ENCODE measurements at places on chromosomes 6 and 20.

GRCh38 chr20:53899351-53900167 lies 170.8 kb downstream of the BCAS1 start:
- DNase-seq = no peak

DNA sequence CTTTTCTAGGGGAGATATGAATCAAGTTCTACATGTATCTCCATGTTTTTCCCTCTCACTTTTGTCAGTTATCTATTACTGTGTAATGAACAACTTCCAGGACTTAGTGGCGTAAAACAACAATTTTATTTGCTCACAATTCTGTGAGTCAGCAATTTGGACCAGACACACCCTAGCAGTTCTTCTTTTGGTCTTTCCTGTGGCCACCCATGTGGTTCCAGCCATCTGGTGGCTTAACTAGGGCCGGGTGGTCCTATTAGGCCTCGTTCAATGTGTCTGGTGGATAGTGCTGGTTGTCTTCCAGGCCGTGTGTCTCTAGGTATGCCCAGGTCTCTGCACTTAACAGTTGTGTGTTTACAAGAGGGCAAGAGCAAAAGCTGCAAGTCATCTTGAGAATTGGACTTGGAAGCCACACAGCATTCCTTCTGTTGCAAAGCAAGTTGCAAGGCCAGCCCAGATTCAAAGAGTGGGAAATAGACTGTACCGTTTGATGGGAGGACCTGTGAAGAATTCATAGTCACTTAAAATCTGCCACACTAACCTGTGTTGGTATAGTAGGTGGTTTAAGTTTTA lies 20.8 kb upstream of the SLC35D3 start:
- DNase-seq = no peak

- no peak for DNase-seq
Observed at GRCh38 chr6:52020945-52021570, 66.4 kb downstream of the PKHD1 start.

DNA sequence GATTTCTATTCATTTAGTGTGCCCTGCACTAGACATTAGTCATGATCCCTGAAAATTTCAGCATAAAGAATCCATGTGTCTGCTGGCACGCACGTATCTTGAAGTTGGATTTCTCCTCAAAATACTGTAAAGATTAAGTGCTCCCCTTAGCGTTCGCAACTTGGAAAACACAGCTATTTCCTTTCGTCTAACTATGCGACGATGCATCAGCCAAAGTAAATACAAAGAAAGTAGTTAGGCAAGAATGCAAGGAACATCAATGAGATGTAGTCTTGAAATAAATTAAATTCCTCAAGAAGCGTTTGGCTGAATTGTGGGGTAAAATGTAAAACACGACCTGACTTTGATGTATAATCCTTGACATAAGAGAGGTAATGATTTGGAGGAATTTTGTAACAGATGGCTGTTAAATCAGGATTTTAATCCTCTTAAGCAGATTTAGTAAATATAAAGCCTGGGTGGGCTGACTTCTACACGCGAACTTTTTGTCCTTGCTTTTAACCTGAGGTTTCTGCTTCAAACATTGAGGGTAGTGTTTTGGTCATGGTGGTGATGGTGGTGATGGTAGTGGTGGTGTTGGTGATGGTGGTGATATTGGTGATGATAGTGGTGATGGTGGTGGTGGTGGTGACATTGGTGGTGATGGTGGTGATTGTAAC lies 88.2 kb downstream of the FOXF2 start:
- no peak for DNase-seq

DNA sequence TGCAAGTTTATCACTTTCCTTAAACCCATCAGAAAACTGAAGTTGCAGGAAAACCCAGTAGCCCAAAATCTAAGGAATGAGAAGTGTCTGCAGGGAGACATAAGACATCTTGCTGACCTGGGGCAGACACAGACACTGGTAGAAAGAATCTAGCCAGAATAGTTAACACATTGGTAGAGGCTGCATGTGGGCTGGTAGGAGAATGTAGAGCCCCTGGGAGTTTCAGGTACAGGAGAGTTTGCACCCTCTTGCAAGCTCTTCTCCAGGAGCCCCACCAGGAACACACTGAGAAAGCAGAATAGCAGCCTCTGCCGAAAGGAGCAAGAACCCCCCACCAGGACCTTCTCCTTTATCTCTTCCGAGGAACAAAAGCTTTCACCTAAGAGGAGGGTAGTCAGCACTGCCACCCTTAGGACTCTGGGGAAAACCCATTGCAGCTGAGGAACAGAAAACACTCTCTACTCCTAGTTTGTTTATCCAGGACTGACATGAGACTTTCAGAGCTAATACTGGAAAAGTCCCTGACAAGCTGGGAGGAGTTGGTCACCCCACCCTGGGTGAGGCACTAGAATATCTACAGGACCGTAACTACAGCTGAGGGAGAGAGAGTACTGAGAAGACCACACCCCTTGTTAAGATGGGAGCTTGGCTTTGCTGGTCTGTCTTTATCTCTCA lies 10.5 kb upstream of the OGFRL1 start:
- DNase-seq = no peak

All from progenitor cell of endocrine pancreas (in vitro differentiated cells).